ENCODE measurements at places on chromosomes 13 and 19. TPM values are rescaled to one million over a fixed set of nuclear protein-coding genes. Genes with fewer than 3 reads are reported as not detected.

GRCh38 chr13:27791146-27791900 lies 960 bp upstream of the GSX1 start:
- no peak for DNase-seq

- no peak for DNase-seq
Measured at GRCh38 chr19:7678971-7679751, 1.5 kb upstream of the TRAPPC5 start.

DNA sequence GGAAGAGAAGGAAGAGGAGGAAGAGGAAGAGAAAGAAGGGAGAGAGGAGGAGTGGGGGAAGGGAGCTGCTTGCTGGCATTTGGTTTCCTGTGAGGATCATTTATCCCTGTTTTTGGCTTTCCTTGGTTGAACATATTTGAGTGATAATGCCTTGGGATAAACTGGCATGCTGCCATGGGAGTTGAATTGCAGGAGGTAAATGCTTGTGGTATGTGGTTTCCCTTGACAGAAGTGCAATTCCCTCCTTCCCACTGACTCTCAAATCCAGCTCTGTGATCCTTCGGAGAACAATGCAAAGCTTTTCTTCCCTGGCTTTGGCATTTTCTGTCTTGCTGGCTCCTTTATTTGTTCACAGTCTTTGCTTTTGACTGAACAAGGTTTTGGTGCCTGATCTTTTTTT lies 27.2 kb upstream of the CBY2 start:
- DNase-seq: no peak

- no peak for DNase-seq
Measured at GRCh38 chr19:3780786-3781304, 5.3 kb downstream of the MATK start.

DNA sequence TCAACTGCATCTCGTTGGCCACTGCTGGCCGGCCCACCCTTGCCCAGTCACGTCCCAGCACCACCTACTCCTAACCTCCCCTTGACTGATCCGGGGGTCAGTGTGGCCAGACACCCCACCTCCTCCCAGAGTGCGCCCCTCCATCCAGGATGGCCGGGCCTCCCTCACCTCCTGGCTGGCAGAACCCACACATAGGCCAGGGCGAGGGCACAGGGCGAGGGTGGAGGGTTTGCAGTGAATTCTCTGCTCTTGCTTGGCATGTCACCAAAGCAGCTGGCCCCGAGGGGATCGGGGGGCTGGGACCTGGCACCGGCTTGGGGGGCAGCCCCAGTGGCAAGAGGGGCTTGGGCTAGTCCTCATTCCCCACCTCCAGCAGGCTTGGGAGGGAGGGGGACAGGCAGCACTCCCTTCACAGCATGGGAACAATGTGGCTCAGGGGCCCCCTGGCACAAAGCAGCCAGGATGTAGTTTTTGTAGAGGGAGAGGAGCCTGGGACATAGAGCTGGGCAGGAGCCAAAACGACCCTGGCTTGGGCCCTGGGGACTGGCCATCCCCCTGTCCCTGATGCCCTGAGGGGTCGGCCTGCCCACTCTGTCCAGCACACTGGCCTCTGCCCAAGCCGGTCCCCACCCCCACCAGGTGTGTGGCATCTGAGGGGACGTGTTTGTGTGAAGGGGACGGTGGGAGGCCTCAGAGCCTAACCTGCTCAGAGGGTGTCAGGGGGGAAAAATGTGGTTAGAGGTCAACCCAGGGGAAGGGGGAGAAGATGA lies 28.5 kb upstream of the ASF1B start:
- DNase-seq: no peak

Gene SGCG
- total RNA-seq: 121 TPM

Gene SPART
- total RNA-seq: 49.4 TPM

- DNase-seq: no peak
Measured at GRCh38 chr19:55032170-55032800, 5.8 kb downstream of the GP6 start.

Gene CADM4
- total RNA-seq: 13.7 TPM

Gene SPTBN4
- total RNA-seq: 3.4 TPM

- DNase-seq: no peak
Measured at GRCh38 chr13:45782327-45783045, 69.1 kb downstream of the SIAH3 start.

- peak; percentile 54 for DNase-seq
Measured at GRCh38 chr19:53102756-53103233, 427 bp downstream of the ZNF160 start.

DNA sequence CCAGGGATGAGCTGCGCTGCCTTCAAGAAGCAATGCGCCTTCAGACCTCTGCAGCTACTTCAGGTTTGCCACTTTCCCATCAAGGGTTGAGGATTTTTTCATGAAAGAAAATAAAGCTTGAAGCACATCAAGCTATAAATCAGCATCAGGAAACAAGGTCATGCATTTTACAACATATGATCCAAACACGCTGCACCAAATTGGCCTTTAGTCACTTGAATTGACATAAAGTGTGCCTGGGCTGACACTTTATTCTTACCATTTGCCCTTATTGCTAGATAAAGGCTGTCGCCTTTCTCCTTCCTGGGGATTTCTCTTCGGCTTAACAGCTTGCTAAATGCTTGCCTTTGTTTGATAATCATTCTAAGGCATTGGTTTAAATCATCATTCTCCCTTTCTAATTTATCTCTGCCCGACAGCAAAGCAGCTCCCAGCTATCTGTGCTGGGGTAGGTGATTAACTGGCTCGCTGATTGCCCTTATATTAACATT lies 87.7 kb downstream of the LHFPL6 start:
- DNase-seq: no peak

Gene C19orf44
- total RNA-seq: 2.4 TPM

Gene ISYNA1
- total RNA-seq: 29.2 TPM

Gene ANGPTL8
- total RNA-seq: 20.3 TPM

Gene GPR18
- total RNA-seq: not detected

GRCh38 chr19:4361152-4362046 lies 18.0 kb downstream of the MPND start:
- DNase-seq: no peak

DNA sequence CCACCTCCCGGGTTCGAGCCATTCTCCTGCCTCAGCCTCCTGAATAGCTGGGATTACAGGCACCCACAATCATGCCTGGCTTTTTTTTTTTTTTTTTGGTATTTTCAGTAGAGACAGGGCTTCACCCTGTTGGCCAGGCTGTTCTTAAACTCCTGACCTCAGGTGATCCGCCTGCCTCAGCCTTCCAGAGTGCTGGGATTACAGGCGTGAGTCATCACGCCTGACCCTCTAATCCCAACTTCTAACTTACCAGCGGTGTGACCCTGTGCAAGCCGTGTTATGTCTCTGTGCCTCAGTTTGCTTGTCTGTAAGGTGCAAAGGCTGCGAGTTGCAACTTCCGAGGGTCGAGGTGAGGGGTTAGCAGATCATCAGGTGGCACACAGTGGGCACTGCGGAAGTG lies 17.3 kb downstream of the ZSWIM4 start:
- no peak for DNase-seq
